Fibroblast of skin of back (primary cell): ENCODE measurements at places on chromosomes 4 and X.
A peak's percentile ranks its signal among the peaks of the same experiment; 100 is the strongest.

DNA sequence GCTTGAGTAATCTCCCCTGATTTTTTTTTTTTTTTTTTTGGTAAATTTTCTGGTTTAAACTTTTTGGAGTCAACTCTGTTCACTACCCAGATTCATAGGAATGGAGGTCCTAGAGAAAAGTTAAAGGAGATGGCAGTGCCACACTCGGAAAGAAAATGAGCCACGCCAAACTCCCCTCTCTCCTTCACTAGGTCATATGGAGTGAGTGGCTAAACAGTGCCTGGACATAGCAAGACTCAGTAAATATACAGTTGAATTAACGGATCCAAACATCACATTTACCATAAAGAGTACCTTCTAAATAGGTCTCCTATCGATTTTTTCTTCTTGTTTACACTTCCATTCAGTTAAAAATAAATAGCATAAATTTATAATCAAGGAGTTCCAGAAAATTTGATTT is 13.6 kb upstream of the AMTN start:
- no peak for DNase-seq

DNA sequence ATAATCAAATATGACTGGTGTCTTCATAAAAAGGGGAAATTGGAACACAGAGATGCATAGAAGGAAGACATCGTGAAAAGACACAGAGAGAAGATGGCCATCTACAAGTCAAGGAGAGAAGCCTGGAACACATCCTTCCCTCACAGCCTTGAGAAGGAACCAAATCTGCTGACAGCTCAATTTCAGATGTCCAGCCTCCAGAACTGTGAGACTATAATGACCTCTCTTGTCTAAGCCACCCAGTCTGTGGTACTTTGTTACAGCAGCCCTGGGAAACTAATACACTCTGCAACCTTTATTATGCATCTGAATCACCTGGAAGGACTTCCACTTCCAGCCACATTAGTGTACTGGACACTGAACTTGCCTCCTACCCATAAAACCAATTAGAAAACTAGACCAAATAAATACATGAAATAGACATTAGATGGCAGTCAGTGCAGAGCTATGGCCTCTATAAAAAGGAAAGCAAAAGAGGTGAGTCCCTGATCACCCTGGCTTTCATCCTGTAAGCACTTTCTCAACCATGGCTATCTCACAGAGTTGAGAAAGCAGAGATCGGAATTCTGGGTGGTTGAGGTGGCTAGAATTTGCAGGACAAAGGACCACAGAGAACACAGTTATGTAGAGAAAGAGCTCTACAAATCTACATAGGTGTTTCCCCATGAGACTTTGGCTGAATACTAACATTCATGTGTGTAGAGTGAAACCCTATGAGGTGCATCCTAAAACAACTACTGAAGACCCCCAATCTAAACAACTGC is 25.7 kb downstream of the GAB3 start:
- DNase-seq = no peak

GRCh38 chr4:48558026-48558425 is 68.0 kb downstream of the ZAR1 start:
- no peak for DNase-seq

DNA sequence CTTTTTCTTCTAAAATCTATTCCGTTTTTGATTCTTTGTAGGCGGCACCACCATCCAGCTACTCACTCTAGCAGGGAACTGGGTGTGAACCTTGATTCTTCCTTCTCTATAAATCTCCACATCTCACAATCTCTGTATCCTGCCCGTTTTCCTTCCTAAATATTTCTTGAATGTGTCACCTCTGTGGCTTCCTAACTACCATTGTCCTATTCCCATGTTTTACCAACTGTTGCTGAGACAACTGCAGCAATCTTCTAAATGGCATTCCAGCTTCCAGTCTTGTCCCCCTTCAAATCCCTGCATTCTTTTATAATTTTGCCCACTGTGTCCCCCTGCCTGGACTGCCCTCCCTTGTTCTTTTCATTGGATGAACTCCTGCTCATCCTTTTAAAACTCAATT is 641.3 kb downstream of the RPA4 start:
- peak; percentile 47 for DNase-seq

DNA sequence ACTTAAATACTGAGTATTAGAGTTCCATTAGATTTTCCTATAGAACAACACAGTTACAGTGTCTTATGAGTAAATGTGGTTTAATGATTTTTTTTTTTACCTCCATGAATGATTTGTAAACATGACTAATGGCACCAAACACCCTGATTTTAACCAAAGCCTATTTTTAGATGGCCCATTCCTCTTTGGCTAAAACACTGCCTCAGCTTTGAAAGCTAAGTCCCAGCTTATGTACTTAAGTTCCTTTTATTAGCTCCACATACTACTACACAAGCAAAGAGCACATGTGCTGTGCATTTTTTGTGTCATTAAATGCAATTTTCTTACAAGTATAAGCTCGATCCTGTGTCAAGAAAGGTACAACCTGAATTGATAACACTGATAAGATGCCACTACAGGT is 575.6 kb upstream of the PITX2 start:
- peak; percentile 13 for DNase-seq

DNA sequence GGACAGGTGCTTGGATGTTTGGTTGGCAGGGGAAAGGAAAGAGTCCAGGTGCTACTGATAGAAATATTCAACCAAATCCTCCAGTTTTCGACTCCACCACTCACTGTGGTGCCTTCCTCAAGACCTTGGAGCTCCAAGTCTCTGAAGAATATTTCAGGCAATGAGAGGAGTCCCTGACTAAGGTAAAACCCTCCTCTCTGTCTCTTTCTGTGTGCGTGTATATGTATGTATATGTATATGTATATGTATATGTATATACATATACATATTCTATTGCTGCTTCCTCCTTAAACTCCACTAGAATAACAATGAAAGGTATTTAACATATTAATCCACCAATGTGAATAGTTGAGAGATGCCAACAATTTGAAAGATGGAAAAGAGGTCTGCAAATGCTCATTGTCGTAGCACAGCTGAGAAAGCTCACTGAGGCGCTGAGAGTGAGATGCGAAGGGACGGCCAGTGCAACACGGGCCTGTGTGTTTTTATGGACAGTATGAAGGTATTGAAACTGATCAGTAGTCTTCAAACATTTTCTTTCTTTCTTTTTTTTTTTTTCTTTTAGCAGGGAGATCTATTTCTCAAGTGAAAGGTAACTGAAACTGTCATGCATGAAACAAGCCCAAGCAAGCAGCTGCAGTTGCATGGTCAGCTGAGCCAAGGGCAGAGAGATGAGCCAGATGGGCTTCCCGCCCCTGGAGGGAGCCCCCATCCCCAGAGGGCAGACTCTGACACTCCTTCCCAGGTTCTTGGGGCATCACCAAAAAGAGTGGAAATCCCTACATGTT is 41.1 kb upstream of the HS3ST1 start:
- DNase-seq = no peak

DNA sequence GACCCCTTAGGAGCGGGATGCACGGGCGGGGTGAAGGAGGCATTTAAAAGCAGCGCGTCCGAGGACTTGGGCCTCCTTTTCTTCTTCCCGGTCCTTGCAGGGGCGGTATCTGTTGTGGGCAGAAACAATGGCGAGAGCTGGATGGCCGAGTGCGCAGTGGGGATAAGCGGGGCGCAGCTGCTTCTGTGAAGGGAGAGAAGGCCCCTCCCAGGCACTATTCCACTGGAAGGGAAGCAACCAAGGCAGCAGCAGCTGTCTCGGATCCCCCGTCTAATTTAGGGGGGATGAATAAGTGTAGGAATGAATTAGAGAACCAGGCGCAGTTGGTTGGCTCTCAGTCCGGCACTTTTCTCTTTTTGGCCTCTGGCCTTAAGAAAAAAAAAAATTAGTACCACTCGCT is 995 bp downstream of the SMARCA5 start:
- peak; percentile 44 for DNase-seq

GRCh38 chr4:3244002-3244401 is 5.0 kb upstream of the MSANTD1 start:
- DNase-seq = no peak

GRCh38 chr4:127018381-127018780 is 614.4 kb upstream of the INTU start:
- peak; percentile 44 for DNase-seq

DNA sequence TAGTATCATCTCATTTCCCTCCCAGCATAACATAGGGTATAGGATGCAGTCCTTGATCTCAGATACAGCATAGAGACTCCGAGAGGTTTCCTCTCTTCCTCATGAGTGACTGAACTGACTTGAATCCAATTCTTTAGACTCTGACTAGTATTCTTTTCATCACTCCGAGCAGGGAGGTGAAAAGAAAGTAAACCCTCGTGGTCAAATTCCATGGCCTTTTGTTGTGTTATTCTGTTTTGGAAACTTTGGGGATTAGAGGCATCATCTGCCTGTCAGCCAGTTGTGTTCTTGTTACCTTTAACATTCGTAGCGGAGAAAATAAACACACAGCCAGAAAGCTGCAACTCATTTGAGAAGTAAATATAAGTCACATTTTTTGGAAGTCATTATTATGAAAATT is 206.6 kb downstream of the ARHGAP10 start:
- DNase-seq = no peak

- no peak for DNase-seq
Measured at GRCh38 chr4:10534820-10535219, 77.6 kb upstream of the ZNF518B start.

DNA sequence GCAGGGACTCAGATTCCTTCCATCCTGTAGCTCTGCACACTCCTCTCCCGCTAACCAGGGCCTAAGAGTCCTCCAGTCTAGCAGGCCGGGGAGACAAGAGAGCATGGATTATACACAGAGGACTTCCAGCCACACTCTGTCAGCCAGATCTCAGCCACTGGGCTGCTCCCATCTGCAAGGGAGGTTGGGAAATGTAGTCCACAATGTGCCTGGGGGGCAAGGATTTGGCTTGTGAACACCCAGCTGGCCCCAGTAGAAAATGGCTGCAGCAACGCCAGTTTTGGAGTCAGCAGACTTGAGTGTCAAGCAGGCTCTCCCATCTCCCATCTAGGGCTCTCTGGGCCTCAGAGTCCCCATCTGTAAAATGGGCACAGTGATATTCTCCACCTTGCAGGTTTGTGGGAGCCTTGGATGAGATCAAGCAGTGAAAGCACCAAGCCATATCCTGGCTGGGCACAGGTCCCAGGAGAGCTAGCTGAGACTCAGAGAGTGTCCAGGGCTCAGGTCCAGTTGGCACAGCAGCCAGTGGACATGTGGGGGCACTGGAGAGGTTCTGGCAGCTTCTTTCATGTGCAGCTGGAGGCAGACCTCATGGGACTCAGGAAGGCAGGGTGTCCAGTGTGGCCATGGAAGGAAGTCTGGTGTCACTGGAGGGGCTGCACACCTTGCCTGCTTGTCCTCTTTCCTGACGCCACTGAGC is 14.6 kb downstream of the PSAPL1 start:
- DNase-seq = no peak

GRCh38 chr4:16992566-16993225 is 94.3 kb upstream of the LDB2 start:
- no peak for DNase-seq

DNA sequence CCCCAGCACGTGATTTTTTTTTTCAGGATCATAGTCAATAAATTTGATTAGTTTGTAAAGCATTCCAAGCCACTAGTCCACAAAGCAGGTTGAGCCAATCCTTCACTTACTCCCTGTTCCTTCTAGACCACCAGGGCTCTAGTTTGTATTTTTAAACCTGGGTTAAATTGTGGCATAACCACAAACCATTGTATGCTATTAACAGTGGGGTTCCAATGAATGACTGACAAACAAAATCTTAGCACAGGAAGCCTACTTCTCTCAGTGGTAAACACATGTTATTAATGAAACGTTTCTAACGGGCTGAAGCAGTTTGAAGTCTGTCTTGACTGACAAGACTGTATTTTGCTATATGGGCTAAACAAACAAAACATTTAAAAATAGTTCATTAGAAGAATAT is 48.6 kb upstream of the GYPA start:
- no peak for DNase-seq

DNA sequence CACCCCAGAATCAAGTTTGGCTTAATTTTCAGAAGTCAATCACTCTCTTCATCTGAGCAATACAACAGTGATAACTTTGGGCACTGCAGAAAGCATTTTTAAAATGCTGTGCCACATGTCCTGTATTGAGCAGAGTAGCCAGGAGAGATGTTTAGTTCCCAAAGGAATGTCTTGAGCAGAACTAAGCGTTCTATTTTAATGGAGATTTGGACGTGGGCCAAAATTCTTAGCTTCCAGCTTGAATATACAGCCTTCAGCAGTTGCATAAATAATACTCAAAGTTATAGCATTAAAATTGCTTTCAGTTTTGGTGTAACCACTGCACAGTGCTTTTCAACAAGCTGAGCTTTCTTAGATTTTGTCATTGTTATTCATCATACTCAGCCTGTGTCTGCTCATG is 679.2 kb downstream of the NLGN4X start:
- DNase-seq = no peak

- DNase-seq = no peak
Measured at GRCh38 chr4:130901321-130901720, 1805.4 kb downstream of the C4orf33 start.

DNA sequence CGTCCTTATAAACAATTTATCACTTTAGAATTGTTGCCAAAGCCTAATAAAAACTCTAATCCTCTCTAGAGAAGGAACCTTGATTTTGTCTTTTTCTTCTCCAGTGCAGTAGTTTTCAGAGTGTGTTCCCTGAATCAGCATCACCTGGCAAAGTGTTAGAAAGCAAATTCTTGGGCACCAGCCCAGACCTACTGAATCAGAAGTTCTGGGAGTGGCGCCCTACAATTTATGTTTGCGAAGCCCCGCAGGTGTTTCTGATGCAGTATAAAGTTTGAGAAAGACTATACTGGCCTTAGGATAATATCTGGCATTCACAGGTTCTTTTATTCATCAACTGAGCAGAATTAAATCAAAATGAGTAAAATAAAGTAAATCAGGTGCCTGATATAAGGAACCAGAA is 645.8 kb upstream of the ATOH1 start:
- no peak for DNase-seq

DNA sequence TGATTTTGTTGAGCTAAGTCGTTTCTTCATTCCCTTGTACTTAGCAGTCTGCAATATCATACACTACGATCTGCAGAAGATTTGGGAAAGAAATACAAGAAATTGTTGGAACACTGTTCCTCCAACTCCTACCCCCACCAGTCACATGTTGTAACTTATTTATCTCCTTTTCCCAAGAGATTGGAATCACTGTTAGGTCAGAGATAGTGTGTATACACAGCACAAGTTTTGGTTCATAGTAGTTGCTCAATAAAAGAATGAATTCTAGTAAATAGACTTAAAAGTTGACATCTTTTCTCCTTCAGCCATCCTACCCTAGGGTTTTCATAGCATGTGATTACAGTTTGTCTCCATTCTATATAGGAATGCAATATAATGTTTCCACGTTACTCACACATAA is 68.8 kb downstream of the ARFIP1 start:
- no peak for DNase-seq
